Fibroblast of skin of right quadriceps (primary cell): ENCODE measurements at places on chromosomes 16 and 17.

DNA sequence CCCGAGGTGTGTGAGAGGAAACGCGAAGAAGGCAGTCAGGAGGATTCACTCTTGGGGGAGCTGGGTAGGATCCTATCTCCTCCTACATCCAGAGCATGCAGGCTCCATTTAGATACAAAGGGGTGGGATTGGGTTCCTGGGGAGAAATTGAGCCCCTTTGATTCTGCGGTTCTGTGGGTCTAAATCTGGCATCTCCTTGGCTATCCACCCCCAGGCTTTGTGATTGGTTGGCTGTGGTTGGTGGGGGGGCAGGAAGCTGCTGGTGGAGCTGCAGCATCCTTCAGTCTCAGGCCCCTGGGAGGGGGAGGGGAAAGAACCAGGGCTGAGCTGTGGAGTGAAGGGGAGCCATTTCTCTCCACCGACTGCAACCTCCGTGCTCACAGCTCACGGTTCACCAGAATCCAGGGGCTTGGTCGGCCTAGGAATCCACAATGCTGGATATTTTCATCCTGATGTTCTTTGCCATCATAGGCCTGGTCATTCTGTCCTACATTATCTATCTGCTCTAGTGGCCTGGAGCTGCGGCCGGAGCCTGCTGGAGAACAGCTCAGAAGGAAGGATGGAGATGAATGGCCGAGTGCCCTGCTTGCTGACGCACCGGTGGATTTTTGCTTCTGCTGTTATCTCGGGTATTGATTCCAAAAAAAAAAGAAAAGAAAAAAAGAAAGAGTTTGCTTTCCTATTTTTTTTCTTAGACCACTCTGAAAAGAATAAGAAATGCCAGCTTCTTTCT lies at the start of gene LASP1NB:
LASP1NB (plus strand) TSS at position 352 of the 733 bp plus-strand sequence.
- peak; percentile 65 for DNase-seq

DNA sequence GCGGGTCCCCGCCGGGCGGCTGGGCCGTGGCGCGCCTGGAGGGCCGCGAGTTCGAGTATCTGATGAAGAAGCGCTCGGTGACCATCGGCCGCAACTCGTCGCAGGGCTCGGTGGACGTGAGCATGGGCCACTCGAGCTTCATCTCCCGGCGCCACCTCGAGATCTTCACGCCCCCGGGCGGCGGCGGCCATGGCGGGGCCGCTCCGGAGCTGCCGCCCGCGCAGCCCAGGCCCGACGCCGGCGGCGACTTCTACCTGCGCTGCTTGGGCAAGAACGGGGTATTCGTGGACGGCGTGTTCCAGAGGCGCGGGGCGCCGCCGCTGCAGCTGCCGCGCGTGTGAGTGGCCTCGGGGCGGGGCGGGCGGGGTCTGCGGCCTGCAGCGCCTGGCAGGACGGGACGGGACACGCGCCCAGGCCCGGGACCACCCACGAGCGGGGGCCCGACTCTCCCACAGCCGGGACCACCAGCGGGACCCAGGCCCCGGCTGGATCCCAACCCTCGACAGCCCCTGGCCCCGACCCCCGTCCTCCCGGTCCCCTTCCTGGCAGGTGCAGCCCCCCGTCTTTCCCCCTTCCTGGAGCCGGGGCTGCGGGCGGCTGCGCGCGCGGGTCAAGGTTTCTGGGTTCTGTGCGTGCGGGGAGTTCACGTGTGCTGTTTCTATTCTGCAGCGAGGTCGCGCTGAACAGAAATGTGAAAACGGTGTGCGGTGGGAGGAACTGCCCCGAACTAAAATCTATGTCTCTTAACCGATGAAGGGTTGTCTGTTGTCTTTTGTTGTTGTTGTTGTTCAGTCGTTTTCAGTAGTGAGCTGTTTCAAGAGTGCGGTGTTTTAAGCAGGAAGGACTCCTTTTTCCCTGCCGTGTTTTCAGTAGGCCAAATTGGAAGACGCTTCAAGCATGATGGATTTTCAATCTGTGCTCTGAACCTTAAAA lies 705 bp downstream of the FOXK2 start:
- DNase-seq = no peak

DNA sequence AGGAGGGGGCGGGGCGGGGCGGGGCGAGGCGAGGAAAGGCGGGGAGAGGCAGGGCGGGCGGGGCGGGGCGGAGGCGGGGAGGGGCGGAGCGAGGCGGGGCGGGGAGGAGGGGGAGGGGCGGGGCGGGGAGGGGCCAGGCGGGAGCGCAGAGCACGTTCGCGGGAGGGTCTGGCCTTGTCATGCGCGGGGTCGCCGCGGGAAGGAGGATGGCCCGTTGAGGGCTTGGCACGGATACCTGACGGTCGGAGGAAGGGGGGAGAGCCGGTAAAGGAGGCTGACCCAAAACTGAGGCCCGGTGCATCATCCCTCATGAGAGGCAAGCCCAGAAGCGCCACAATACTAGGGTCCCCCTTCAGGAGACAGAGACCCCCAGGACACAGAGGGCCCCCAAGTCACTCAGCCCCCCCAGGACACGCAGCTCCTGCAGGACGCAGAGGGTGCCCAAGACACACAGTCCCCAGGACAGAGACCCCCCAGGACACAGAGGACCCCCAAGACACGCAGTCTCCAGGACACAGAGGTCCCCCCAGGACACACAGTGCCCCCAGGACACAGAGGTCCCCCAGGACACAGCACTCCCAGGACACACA lies 593 bp upstream of the WDR45B start:
- DNase-seq = no peak

GRCh38 chr16:22625967-22626366 lies 115.3 kb downstream of the NPIPB5 start:
- DNase-seq = peak; percentile 33

GRCh38 chr17:11558681-11559234 lies 39.5 kb upstream of the DNAH9 start:
- no peak for DNase-seq

GRCh38 chr17:82489117-82489516 lies 30.4 kb upstream of the FOXK2 start:
- no peak for DNase-seq

DNA sequence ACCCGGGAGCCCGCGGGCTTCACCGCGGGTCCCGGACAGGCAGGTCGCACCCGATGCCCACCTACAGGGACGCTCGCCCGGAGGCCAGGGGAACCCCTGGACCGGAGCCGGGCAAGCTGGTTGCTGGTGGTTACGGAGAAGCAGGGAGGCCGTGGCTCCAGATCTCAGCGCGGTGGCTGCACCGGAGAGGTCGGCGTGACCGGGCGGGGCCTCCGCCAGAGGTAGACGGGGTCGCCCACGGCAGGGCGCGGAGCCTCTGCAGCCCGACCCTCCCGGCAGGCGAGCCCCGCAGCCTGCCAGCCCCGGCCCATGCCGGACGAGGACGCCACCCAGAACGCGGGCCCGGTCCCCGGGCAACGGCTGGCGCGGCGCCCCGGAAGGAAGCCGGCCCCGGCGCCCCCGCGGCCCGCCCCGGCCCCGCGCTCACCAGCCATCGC lies 341 bp downstream of the PCYT2 start:
- no peak for DNase-seq

- peak; percentile 88 for DNase-seq
Measured at GRCh38 chr16:84819644-84820304, at the start of gene CRISPLD2. Gene CRISPLD2, plus strand, starts transcription at chr16:84819985. Its CDS starts 18,511 bp downstream, at chr16:84838496.

GRCh38 chr17:83155128-83156121 lies 76.0 kb downstream of the METRNL start:
- peak; percentile 85 for DNase-seq
